ENCODE measurements at places on chromosomes 3 and 15.

DNA sequence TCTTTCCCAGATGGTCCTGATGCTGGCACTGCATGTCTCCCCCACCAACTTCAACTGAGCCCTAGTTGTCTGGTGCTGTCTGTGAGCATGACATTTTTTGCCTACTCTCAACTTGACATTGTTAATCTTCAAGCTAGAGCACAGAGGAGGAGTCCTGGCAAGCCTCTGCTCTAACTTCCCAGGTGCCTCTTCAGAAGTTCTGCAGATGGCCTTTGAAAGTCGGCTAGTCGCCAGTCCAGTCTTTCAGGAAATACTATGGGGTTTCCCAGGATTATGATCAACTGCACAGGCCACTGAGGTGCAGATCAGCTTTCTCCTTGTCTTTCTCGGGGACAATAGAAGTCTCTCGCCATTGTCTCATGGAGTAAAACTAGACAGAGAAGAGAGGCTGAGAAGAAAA is 86.7 kb downstream of the ST8SIA2 start:
- no peak for DNase-seq

DNA sequence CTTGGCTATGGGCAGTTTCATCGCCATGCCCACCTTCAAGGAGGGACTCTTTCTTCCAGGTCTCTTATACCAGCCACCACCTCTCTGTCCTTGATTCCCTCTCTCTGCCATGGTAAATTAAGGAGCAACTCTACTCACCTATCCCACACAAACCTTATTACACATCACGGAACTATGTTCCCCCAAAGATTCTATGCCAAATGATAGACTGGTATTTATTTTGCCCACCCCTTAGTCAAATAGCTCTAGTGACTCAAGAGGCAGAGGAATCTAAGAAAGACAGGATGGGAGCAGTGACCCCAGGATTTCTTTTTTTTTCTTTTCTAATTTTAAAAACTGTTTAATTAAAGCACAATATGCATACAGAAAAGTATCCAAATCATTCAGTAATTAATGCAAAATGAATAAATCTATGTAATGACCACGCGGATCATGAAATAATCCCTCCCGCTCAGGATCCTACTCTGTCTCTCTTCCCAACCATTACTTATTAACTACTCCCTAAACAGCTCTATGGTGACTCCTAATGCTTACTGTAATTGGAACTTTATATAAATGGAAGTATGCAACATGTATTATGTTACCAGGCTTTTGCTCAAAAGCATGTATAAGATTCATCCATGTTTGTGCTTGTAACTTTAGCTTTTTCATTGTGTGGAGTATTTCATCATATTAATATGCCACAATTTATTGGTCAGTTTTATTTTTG is 410.8 kb upstream of the RASGRP1 start:
- DNase-seq: no peak

GRCh38 chr15:74988007-74988800 is 7.2 kb upstream of the SCAMP5 start:
- DNase-seq: no peak

DNA sequence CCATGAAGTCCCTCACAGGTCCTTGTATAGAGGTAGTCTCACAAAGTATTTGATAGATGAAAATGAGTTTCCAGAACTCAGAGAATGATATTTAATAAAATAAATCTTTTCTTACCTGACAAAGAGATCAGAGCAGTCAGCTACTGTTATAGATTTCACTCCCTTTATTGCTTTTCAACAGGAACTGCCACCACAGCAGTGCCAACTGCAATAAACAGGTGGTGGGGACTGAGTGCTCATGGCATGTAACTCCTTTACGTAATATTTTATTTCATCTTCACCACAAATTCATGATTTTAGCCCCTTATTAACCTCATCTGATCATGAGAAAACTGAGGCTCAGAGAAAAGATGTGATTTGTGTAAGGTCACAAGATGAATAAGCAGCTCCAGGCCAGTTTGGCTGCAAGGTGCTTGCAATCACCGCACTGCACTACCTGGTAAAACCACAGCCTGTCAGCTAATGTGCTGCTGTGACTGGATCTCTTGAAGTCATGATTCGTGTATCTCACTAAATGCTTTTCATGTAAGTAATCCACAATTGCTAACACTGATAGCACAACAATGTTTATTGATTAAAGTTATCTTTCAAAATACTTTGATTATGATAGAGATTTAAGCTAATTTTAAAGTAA is 78.8 kb downstream of the WNT5A start:
- DNase-seq: no peak

DNA sequence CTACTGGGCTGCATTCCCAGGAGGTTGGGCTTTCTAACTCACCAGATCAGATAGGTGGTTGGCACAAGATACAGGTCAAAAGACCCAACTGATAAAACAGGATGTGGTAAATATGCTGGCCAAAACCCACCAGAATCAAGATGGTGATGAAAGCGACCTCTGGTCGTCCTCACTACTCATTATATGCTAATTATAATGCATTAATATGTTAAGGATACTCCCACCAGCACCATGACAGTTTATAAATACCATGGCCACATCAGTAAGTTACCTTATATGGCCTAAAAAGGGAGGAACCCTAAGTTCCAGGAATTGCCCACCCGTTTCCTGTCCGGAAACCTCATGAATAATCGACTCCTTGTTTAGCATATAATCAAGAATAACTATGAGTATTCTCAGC is 31.6 kb downstream of the CFAP44 start:
- DNase-seq: no peak

- DNase-seq: no peak
Measured at GRCh38 chr3:68997887-68998286, 15.6 kb downstream of the EOGT start.

- DNase-seq: no peak
Measured at GRCh38 chr15:90364251-90364650, 12.2 kb downstream of the ZNF774 start.

DNA sequence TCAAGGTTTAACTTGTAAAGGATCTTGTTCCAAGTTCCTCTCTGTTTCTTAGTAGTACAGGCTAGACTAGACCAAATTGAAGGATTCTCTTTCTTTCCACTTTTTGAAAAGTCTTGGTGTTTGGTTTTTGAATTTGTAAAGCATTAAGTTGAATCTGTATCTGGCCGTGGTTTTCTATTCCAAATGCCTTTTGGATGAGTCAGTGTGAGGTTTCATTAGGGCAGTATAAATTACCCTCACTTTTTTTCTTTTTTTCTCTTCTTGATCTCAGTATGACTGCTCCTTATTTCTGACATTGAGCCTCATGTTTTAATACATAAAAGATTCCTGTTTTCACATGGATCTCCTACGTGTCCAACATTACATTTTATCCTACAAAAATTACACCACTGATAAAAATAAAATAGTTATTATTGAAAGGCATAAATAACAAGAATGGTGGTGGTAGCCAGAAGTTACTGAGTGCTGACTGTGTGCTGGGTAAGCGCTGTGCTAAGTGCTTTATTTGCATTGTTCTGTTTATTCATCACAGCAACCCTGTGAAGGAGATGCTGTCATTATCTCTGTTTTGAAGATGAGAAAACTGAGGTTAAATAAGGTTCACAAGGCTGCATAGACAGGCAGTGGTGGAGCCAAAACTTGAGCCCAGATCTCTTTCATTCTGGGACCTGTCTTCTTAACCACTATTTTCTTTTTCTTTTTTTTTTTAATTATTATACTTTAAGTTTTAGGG is 48.3 kb downstream of the MITF start:
- DNase-seq: no peak

DNA sequence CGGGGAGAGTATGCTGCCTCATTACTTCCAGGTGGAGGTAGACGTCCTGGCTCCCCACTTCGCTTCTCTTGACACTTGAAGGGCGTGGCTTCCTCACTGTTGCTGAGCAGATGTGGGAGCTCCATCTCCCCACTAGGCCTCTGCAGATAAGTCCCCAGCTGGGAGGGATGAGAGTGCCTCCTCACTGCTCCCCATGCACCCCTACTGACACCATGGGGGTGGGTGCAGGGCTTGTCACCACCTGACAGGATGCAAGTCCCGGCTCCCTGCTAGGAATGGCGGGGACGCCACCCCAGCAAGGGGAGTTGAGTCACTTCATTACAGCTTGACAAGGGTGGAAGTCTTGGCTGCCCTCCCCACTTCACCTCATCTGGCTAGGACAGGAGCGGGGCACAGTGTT is 36.8 kb upstream of the ATG7 start:
- no peak for DNase-seq

DNA sequence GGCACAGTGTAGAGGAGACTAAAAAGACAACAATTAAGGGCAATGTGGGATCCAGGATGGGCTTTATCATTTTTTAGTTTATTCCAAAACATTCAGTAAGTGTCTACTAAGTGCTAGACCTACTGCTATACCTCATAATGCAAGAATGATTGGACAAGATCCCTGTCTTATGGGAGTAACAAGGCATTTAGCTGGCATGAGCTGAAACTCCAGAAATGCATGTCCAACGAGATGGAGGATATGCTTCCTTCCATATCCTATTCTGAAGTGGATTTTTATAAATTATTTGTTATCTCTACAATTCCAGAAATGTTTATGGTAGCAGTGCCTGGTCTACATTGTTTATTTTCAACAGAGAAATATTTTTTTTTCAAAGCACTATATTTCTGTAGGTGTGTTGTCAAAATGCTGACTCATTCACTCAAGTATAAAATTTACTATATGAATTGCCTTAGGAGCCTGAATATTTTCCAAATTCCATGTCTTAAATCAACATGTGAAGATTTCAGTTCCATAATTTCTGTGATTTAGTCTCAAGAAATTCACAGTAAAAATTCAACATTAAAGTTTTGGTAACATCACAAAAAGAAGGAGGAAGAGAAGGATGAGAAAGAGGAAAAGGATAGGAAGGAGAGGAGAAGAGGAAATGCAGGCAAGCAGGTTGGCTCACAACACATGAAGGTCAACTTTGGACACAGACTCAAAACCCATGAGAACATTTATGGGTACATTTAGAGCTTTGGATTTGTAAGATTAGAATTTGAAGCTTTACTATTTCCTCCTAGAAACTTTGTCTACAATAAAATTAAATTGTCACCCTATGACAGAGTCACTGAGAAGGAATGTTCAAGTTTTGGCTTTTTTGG is 88.6 kb downstream of the P3H2 start:
- DNase-seq: no peak

GRCh38 chr15:98858610-98859023 is 149.0 kb downstream of the PGPEP1L start:
- DNase-seq: no peak

GRCh38 chr3:14238356-14238755 is 59.7 kb downstream of the LSM3 start:
- DNase-seq: no peak

- DNase-seq: no peak
Measured at GRCh38 chr3:64813326-64813725, 125.5 kb upstream of the ADAMTS9 start.

GRCh38 chr3:107772016-107772415 is 249.3 kb downstream of the BBX start:
- no peak for DNase-seq

GRCh38 chr3:58317811-58318210 is 11.5 kb downstream of the HTD2 start:
- no peak for DNase-seq

- peak; percentile 33 for DNase-seq
Measured at GRCh38 chr15:48888191-48888590, 10.3 kb downstream of the EID1 start.

- DNase-seq: no peak
Measured at GRCh38 chr15:65289261-65289854, 2.7 kb upstream of the PARP16 start.

DNA sequence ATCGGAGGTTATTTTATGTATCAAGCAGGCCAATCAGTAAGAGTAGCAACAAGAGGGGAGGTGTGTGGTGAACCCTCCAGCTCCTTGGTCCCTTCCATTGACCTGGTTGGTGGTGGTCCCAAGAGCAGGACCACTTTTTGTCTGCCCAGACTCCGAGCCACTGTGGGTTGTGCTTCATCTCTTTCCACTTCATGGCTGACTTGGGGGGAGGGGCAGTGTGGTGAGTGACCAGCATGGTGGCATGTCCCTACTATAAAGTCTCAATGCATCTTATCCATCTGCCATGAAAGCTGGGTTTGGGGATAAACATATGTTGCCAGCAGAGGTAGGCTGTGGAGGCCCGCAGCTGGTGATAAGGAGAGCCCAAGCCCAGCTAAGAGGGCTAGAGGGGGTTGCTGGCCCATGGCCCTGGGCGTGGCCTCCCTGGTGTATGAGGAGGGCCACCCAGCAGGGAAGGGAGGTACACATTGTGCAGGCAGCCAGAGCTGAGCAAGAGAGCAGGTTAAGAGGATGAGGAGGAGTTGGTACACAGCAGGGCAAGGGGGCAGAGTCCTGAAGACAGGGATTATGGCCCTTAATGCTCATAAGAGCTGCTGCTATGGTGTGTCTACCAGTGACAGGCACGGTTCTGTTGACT is 7.0 kb downstream of the AEN start:
- DNase-seq: no peak

- no peak for DNase-seq
Measured at GRCh38 chr3:124791142-124791541, 60.9 kb downstream of the UMPS start.

DNA sequence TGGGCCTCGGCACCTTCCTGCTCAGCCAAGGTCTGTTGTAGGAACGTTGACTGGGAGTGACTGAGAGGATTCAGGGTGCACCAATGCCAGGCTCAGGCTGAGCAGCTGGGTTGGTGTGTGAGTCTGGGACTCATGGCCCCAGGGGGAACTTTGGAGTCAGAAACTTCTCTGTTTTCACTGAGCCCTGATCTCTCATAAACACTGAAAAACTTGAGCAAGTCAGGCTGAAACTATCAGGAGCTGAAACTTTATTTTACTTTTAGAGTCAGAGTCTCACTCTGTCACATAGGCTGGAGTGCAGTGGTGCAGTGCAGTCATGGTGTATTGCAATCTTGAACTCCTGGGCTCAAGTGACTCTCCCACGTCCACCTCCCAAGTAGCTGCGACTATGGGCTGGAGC is 3.0 kb downstream of the TRAK1 start:
- no peak for DNase-seq

DNA sequence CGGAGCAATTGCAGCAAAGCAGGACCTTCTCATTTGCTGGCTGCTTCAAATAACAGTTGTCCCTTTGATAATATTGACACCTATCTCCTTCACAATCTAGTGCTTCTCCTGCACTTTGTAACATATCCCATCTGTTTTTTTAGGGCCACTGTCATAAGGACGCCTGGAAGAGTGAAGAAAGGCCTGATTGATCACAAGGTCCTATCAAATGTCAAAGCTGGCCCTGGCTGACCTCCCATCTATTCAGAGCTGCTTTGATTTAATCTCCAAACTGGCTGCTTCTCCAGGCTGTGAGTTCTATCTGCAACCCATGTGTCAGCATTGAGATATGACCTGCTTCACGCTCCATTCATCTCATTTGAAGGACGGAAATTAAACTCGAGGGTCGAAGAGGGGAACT is 601.2 kb upstream of the KCNMB2 start:
- DNase-seq: no peak

DNA sequence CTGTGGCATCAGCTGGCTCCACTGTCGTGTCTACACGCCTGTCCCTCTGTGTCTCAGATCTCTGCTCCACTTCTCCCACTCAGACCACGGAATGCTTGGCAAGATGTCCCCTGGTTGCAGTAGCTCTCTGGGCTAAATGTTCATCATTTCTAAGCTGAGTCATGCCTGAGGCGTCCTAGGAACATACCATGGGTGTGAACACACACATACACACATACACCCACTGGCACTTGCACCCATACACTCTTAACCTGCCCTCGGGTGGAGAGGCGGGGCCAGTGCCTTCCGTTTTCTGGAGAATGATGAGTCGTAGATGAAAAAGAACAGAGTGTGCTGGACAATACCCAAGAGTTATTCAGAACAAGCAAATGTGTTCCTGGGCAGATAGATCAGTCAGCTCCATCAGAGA is 72.4 kb downstream of the SENP2 start:
- no peak for DNase-seq

- no peak for DNase-seq
Measured at GRCh38 chr3:171221597-171221996, 195.1 kb upstream of the SLC2A2 start.

All from stimulated activated CD4-positive, alpha-beta T cell treated with anti-CD3 and anti-CD28 coated beads, Interleukin-2, amount 100 ng/mL, for 48 hours (primary cell).